Islet precursor cell (in vitro differentiated cells): ENCODE measurements at places on chromosomes 4 and X.
A peak's percentile ranks its signal among the peaks of the same experiment; 100 is the strongest.

GRCh38 chrX:40035726-40036125 lies 62.0 kb downstream of the BCOR start:
- DNase-seq = no peak

GRCh38 chr4:157806184-157806583 lies 366.6 kb downstream of the GASK1B start:
- DNase-seq = no peak

DNA sequence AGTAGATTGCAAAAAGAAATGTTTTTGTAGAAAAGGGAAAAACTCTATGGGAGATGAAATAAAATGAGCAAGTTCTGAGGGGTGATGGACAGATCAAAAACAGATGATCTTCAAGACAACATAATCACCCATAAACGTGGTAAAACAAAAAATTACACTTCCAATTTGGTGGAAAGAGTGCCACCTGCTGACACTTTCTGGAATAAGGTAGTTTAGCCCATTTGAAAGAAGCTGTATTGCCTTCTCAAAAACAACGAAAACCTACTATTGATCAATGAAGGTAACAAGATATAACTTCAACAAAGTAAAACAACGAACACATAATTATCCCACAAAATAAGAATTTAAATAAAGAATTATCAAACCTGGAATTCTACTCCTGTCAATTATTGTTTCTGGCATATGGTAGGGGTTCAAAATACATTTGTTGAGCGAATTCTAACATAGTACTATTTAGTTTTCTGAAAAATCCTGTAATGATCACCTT lies 2.5 kb downstream of the COQ2 start:
- no peak for DNase-seq

- DNase-seq = peak; percentile 79
Measured at GRCh38 chr4:176189891-176190795, 5.2 kb downstream of the SPATA4 start.

GRCh38 chr4:17494258-17495190 lies 17.4 kb downstream of the QDPR start:
- DNase-seq = peak; percentile 87

DNA sequence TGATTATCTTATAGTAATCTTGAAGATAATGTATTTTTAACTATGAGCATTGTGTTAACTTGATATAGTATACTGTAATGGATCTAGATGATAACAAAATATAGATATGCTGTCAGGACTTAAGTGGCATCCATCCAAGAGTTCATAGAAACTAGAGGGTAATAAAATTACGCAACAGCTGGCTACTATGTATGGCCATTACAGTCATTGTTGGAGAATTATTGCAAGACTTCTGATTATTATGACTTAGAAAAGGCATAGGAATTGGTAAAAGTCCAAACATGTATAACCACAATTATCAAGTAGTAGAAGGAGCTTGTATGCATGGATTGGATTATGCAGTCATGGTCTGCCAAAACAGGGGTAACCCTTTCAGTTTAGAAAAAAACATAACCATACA lies 9.5 kb downstream of the OGT start:
- DNase-seq = no peak

- DNase-seq = no peak
Measured at GRCh38 chrX:111483135-111483534, 28.3 kb upstream of the SERTM2 start.

DNA sequence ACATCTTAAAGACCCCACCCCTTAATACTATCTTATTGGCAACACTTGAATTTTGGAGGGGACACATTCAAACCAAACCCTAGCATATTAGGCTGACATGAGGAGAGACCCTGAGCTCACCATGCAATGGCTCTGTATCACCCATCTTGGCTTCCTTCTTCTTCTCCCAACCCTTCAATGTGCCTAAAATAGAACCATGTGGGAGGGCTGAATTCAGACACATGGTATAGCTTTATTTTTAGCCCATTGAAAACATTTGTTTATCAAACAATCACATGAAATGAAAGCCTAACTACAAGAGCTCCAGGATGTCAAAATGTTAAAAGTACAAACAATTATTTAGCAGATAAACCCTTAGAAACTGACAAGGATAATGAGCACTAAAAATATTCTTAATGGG lies 81.6 kb downstream of the RASL11B start:
- no peak for DNase-seq

DNA sequence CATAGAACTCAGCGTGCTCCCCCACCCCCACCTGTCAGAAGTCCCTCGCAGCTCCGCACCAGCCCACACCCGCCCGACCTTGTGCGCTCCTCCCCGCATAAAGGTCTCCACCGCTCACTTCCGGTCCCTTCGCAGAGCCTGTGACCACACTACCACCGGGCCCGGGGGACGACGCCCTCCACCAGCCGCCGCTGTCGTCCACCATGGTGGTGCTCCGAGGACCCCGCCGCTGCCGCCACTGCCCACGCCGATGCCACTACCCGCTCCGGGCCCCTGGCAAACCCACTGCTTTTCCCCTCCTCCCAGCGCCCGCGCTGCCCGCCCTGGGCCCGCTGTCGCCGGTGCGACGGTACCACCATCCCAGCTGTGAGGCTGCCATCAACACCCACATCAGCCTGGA lies 79.8 kb upstream of the LANCL3 start:
- DNase-seq = no peak

- DNase-seq = no peak
Measured at GRCh38 chrX:32443841-32444240, 767.5 kb downstream of the DMD start.

GRCh38 chrX:38870361-38870895 lies 69.2 kb downstream of the MID1IP1 start:
- peak; percentile 78 for DNase-seq

GRCh38 chrX:3010532-3010931 lies 4.2 kb downstream of the ARSH start:
- no peak for DNase-seq

GRCh38 chr4:186074189-186074588 lies 5.2 kb downstream of the TLR3 start:
- no peak for DNase-seq

- no peak for DNase-seq
Measured at GRCh38 chr4:77505275-77505957, 100.2 kb upstream of the CXCL13 start.

DNA sequence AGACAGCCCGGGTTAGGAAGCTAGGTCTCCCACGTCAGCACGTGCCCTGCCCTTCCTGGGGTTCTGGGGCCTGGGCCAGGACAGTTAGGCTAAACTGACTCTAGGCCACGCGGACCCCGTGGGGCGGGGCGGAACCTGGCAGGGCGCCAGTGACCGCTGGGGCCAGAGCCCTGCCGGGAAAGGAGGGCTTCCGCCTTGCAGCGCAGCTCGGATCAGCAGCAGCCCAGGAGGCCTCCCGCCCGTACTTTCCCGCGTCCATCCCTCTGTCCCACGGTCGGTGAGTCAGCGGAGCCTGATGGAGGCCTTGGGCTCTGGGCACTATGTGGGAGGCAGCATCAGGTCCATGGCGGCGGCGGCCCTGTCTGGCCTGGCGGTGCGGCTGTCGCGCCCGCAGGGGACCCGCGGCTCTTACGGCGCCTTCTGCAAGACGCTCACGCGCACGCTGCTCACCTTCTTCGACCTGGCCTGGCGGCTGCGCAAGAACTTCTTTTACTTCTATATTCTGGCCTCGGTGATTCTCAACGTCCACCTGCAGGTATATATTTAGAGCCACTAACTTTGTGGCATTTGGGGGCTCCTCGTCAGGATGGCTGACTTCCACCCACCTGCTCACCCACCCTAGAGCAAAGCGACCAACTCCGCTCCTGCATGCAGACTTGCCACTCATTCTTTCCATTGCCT lies at the start of gene SMIM10:
SMIM10 (plus strand) TSS at position 191 of the 681 bp plus-strand sequence; CDS start at position 296, 105 bp downstream.
- peak; percentile 86 for DNase-seq

DNA sequence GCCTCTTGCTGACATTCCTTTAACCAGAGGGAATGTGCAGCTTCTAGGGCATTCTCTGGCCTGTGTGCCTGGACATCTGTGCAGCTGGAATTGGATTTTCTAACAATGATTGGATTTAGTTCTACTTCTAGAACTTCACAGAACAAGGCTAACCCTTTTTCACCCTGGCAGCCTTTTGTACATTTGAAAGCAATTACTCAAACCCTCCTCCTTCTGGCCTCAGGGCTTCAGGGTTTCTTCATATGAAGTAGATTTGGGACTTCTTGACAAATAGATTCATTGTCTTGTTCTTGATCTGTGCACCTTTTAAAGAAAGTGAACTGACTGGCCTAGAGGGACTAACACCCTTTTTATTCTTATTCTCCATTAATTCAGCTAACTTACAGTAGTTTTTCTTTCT lies 30.1 kb downstream of the SPATA18 start:
- DNase-seq = no peak

GRCh38 chr4:156615066-156615531 lies 356.5 kb downstream of the PDGFC start:
- DNase-seq = peak; percentile 50
